ENCODE measurements at places on chromosomes 16 and 17.

- DNase-seq, result no peak
Observed at GRCh38 chr17:3905017-3905520, 11.2 kb downstream of the P2RX1 start.

- no peak for DNase-seq
Observed at GRCh38 chr17:20924306-20924705, 118.5 kb downstream of the USP22 start.

DNA sequence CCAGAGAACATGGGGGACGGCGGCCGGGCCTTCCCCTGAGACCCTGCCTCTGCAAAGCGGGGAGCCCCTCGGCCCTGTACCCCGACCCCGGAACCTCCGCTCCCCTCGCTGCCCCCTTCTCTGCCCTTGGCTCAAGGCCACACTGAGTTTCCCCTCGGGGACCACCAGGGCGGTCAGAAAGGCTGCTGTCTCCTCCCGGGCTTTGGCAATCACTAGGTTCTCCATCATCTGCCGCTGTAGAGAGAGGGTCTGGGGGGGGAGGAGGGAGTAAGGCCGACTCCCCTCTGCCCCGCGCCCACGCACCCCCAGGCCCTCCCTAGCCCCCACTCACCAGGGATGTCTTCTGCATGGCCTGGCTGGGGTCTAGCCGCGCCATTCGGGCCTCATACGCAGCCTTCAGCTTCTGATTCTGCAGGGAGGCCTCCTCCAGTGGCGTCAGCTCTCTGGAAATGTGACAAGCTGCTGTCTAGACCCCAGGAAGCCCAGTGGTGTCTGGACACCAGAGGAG lies 8.4 kb downstream of the VPS9D1 start:
- DNase-seq, result no peak

DNA sequence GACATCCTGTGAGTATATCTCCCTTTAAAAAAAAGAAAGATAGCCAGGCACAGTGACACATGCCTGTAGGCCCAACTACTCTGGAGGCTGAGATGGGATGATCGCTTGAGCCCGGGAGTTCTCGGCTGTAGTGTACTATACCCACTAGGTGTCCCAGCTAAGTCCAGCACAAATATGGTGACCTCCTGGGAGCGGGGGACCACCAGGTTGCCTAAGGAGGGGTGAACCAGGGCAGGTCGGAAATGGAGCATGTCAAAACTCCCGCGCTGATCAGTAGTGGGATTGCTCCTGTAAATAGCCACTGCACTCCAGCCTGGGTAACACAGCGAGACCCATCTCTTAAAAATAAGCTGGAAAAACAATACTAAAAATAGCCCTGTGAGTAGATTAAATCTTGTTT lies 29.4 kb downstream of the GINS2 start:
- DNase-seq, result no peak

DNA sequence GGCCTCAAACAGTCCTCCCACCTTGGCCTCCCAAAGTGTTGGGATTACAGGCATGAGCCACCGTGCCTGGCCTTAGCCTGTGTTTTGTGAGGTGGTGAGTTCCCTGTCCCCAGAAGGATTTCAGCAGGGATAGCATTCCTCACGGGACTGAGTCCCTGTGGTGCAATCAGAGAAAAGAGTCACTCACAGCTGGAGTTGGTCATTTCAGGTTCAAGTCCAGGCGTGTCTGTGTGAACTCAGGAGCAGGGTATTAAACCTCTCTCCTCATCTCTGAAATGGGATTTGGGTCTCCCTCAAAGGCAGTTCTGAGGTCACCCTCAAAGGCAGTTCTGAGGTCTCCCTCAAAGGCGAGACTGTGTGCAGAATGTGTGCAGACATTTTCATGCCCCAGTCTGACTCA lies 28.6 kb downstream of the NPTX1 start:
- DNase-seq, result no peak

DNA sequence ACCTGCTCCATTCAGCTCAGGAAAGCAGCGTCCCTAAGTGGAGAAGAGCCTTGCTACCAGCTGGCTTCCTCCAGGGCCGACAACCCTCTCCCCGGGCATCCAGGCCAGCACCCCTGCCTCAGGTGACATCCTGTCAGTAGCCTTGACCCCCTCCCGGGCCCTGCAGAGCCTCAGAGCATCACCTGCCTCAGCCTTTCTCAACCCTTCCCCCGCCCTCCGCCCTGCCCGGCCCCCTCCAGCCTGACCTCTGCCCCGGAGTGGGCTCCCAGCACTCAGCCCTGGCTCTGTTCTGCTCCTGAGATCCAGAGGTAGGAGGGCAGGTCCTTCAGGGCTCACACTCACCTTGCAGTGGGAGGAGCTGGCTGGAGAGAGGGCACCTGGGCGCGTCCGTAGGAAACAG lies 73.8 kb upstream of the METRNL start:
- no peak for DNase-seq

GRCh38 chr16:31074814-31075183 lies 577 bp downstream of the ZNF646 start:
- no peak for DNase-seq

DNA sequence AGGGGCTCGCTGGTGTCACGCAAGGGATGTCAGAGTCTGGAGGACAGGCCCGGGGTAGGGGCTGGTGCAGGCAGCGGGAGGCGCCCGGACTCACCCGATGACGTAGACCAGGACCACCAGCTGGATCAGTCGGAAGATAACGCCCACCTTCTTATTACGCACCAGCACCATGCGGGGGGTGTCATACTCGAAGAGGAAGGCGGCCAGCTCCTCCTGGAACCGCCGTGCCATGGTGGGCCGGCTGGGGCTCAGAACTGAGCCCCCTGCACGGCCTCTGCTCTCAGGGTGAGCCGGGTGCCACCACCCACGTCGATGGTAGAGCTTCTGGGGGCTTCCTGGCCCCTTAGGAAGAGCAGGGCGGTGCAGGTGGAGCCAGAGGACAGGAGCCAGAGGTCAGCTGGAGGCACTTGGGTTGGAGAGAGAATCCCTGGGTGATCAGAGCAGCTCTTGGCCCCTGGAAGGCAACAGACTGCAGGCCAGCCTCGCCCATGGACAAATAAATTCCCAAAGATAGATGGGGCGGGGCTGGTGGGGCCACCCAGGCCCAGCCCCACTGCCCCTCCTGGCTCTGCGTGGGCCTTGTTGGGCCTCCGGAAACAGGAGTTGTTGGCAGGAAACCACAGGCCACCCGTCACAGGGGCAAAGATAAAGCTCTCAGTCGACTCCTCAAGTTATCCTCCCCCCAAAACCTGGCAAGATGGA lies at the start of gene P2RX1:
TSS of gene P2RX1 (minus strand) at position 471 of the 702 bp plus-strand sequence. CDS start at position 231, 240 bp downstream.
- no peak for DNase-seq

- DNase-seq, result no peak
Observed at GRCh38 chr16:50702725-50703124, 9.3 kb downstream of the NOD2 start.

- no peak for DNase-seq
Observed at GRCh38 chr17:13665872-13666635, 64.3 kb upstream of the HS3ST3A1 start.

GRCh38 chr16:16924613-16925012 lies 545.7 kb downstream of the NPIPA7 start:
- no peak for DNase-seq

GRCh38 chr17:20128036-20128667 lies 119.0 kb downstream of the SPECC1 start:
- DNase-seq, result no peak
